ENCODE measurements at places on chromosomes 1 and 21. TPM values are rescaled to one million over a fixed set of nuclear protein-coding genes. Genes with fewer than 3 reads are reported as not detected.

CD84 gene
- total RNA-seq, result not detected

OLIG1 gene
- total RNA-seq, result not detected

IFI6 gene
- total RNA-seq, result 139 TPM

S100A9 gene
- total RNA-seq, result not detected

GCLM gene
- total RNA-seq, result 13.7 TPM

WNT3A gene
- total RNA-seq, result not detected

SRP9 gene
- 305 TPM for total RNA-seq

ZNF593OS gene
- total RNA-seq, result not detected

PLPPR5 gene
- total RNA-seq, result not detected

AMY2A gene
- not detected for total RNA-seq

ZBTB48 gene
- 16.4 TPM for total RNA-seq

KRTAP10-2 gene
- total RNA-seq, result not detected

IRF6 gene
- 5.4 TPM for total RNA-seq

SDCCAG8 gene
- 24.7 TPM for total RNA-seq

HSD11B1 gene
- 168 TPM for total RNA-seq

PARS2 gene
- 4.8 TPM for total RNA-seq

GABRD gene
- total RNA-seq, result not detected

PLXNA2 gene
- total RNA-seq, result 6.3 TPM

OPTC gene
- not detected for total RNA-seq

LRRC52 gene
- not detected for total RNA-seq

NTMT2 gene
- total RNA-seq, result not detected

FCRL1 gene
- not detected for total RNA-seq

AMY1C gene
- not detected for total RNA-seq

C8A gene
- not detected for total RNA-seq
